ENCODE measurements at places on chromosomes 2 and 18.

GRCh38 chr18:73842795-73843394 is 304.7 kb downstream of the FBXO15 start:
- peak; percentile 57 for DNase-seq

GRCh38 chr2:190996947-190997346 is 17.0 kb downstream of the STAT1 start:
- DNase-seq, result no peak

DNA sequence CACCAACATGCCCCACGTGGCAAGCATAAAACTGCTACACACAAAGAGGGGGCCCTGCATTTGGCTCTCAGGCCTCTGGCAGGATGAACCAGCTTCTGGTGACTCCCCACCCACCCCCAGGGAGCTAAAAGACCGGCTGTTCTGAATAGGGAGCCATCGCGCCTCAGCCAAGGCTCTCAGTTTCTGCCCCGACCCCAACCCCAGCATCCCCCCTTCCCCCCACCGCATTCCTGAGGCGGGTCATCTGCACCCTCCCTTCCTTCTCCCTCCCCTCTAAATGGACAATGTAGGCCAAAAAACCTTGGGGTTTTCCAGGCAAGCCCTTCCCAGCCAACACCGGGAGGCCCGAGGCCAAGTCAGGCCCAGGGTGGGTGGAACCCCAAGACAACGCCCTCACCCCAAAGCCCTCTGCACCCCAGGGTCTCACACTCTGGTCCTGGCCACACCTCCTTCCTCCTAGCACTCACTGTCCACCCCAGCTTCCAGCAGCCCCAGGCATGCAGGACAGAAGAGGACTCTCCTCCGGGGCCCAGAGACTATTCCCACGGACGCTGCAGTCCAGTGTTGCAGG is 5.7 kb downstream of the CYP26B1 start:
- no peak for DNase-seq

DNA sequence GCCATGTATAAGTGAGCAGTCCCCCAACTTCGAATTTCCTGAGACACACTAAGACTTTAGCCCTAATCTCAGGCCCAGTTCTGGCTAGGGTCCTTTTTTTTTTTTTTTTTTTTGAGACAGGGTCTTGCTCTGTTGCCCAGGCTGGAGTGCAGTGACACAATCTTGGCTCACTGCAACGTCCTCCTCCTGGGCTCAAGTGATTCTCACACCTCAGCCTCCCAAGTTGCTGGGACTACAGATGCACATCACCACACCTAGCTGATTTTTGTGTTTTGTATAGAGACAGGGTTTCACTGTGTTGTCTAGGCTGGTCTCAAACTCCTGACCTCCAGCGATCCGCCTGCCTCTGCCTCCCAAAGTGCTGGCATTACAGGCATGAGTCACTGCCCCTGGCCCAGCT is 23.9 kb upstream of the TGIF1 start:
- DNase-seq, result no peak

DNA sequence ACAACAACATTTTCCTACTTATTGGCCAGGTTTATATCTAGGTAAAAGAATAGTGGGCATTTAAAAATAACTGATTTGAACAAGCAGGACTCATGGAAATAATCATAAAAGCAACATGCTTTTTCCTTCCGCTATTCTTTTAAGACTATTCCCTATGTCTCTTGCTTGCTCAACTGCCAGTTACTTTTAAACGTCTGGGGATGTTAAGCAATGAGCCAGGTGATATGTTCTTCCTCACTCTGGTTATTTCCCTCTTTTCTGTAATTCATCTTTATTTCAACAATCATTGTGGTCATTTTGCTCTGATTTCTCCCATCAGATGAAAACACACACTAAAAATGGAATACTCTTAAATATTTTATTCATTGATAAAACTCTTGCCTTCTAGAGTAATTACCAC is 33.4 kb upstream of the SLC8A1 start:
- DNase-seq, result no peak

GRCh38 chr2:42974721-42975717 is 182.6 kb upstream of the HAAO start:
- peak; percentile 69 for DNase-seq

GRCh38 chr18:12637901-12638643 is 19.8 kb downstream of the SPIRE1 start:
- no peak for DNase-seq

DNA sequence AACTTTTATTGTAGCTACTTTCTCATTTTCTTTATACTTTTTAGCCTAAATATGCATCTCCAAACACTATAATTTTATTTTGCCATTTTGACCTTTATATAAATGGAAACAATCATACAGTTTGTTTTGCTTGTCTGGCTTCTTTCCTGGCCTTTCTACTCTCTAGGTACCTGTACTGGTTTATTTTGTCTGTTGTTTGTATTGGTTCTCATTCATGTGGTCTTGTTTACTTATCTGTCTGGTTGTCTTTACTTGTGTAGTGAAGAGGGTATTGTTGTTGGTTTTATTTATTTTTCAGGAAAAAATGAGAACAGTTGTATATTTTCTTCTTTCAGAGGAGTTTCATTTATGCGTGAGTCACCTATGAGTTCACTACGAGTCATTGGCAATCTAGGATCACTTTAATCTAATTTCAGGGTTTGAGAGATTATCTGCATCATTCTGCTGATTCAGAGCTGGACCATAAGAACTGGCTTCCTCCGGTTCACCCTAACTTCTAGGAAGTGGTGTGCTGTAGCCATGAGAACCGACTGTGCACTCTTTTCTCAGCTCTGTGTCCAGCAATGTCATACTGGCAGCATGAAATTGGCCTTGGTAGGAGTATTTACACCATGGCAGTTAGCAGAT is 33.1 kb upstream of the HDAC4 start:
- peak; percentile 43 for DNase-seq

DNA sequence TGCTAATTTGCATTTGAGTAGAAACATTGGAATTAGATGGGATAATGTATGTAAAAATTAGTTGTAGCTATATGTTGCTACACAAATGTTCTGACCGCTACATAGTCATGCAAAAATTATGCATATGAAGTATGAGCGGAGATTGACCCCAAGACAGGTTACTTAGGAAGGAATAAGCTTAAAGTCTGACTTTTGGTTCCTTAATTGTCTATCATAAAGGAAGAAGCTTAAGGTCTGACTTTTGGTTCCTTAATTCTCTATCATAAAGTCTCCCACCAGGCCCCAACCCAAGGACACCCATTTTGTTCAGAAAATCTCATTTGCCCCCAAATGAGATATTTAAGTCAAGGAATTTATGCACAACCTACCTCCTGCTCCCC is 106.5 kb downstream of the EVA1A start:
- no peak for DNase-seq

Data from activated naive CD4-positive, alpha-beta T cell treated with anti-CD3 and anti-CD28 coated beads for 36 hours (primary cell).